ENCODE measurements at places on chromosomes 7 and 10. TPM values are rescaled to one million over a fixed set of nuclear protein-coding genes. Genes with fewer than 3 reads are reported as not detected.
A peak's percentile ranks its signal among the peaks of the same experiment; 100 is the strongest.

- no peak for DNase-seq
Observed at GRCh38 chr7:149625947-149626392, 128.4 kb upstream of the ZNF746 start.

DNA sequence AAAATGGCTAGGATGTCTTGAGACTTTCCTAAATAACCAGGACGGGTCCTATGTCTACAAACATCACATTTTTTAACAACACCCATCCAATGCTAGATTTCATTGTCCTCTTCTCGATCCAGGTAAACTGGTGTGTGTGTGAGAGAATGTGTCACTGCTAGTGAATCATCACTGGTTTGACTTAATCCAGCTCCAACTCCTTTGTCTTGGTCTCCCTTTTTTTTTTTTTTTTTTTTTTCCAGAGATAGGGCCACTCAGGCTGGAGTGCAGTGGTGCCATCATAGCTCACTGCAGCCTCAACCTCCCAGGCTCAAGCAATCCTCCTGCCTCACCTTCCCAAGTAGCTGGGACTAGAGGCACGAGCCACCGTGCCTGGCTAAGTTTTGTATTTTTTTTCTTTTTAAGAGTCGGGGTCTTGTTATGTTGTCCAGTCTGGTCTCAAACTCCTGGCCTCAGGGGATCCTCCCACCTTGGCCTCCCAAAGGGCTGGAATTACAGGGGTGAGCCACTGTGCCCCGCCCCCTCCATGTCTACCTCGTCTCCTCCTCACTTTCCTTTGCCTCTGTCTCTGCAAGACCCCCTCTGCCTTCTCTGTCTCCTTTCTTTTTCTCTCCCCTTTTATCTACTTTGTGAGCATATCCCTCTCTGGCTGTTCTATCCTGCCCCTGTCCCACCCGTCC lies 2.2 kb upstream of the UFSP1 start:
- DNase-seq, result peak; percentile 4

The KCNIP2 gene
- total RNA-seq, result not detected

The NKX2-3 gene
- total RNA-seq, result not detected

GRCh38 chr7:29953726-29954347 lies 35.8 kb downstream of the SCRN1 start:
- DNase-seq, result no peak

GRCh38 chr10:50582766-50583762 lies 40.7 kb downstream of the SGMS1 start:
- DNase-seq, result no peak

DNA sequence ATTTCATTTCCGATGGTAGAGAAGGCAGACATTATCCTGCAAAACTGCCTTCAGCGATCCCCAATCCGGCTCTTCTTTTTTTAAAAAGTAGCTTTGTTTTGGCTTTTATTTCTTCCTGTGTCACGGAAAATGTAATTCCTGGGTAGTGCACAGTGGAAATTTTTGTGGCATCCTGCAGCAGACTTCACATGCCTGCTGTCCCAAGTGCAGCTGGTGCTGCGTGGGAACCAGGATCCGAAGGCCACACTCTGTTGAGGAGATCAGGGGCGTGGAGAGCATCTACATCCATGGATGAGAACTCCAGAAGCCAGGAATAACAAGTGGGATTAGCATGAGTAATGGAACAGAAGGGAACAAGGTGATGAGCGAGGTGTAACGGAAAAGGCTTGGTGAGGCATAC lies 4.6 kb downstream of the VWA2 start:
- DNase-seq, result no peak

All from H4 (cell line).